GM04504 (cell line): ENCODE measurements at places on chromosomes 2 and 18.

DNA sequence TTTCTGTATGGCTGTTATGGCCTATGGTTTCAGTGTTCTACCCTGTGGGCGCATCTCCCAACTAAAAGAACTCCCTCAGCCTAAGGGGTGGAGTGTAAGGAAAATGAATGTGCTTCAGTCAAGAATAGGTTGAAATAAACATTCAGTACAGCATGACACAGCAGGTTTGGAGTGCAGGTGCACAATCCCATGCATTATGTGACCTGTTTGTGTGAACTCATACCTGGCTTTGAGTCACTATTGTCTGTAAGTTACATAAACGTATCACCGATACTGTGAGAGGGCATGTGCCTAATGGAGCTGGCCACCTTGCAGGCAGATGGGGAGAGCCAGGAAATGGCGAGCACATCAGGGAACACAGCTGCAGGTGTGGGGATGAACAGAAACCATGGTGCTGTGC, 216.0 kb downstream of the DSEL start:
- DNase-seq: no peak

- DNase-seq: no peak
These were observed 129.4 kb upstream of the SRD5A2 start for GRCh38 chr2:31710121-31710520.

DNA sequence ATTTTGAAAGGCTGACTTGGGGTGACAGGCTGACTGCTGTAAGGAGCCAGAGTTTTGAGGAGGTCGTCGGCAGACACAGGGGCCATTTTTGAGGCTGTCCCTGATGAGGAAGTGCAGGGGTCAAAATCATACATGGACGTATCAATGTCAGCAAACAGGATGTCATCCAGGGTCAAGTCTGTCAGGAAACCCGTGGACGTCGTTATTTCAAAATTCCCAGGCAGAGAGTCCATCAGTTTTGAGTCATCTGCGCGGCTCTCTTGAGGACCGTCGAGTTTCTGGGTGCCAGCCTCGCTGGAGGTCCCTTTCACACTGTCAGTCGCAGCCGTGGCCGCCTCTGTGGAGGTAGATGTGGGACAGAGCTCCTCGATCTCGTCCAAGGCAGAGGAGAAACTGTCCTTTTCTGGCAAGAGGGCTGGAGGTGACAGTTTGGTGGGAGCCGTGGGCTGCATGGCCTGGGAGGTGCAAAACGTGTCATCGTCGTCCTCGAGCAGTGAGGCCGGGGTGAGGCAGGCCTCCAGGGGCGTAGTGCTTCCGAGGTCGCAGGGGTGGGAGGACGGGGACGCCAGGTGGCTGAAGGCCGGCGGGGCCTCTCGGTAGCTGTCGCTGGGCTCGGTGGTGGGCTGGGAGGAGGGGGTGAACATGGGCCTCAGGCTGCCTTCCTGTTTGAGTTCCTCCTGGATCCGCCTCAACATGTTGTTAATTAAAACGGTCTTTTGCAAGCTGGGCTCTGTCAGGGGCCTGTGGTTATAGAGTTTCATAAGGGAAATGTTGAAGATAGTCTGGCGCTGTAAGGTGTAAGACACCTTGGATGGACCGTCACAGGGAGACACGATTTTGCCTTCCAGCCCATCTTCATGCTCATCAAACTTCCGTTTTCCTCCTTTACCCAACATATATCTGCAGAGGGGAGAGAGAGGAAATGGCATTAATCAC, 17.5 kb downstream of the SERTAD2 start:
- no peak for DNase-seq

DNA sequence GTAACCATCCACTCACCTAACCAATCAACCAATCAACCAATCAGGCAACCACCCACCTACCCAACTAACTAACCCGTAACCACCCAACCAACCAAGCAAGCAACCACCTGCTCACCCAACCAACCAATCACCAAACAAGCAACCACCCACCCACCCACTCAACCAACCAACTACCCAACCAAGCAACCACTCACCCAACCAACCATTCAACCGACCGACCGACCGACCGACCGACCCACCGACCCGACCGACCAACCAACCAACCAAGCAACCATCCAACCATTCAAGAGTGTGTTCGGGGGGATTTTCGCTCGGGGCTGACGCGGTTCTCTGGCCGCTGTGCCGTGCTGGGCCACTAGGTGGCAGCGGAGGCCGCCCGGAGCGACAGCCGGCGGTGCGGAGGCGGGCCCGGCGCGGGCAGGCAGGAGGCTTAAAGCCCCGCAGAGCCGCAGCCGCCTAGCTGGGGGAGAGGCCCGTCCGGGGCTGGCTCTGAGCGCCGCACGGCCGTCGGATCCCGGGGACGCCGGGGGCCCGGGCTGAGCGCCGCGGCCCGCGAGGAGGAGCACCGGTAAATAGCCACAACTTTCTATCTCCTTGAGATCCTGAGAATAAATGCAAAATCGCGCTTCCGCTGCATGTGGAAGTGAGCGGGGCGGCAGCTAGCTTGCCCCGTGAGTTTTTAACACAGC, at the start of gene MC5R:
TSS of gene MC5R (plus strand) at position 443 of the 689 bp plus-strand sequence. CDS start 1,617 bp downstream, outside the sequence.
- DNase-seq: no peak

DNA sequence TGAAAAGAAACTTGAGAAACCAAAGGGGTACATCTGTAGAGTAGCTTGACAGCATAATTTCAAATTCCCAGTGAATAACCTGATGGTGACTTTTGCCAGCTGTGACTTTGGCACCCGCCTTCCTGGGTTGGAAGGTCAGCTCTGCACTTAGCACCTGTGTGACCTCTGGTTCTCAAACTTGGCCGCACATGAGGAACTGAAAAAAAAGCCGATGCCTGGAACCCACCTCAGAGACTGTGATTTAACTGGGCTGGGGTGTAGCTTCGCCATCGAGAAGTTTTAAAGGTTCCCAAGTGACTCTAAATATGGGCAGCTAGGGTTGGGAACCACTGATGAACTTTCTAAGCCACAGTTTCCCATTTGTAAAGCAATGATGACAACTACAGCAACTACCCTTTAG, 6.5 kb downstream of the EFEMP1 start:
- no peak for DNase-seq

DNA sequence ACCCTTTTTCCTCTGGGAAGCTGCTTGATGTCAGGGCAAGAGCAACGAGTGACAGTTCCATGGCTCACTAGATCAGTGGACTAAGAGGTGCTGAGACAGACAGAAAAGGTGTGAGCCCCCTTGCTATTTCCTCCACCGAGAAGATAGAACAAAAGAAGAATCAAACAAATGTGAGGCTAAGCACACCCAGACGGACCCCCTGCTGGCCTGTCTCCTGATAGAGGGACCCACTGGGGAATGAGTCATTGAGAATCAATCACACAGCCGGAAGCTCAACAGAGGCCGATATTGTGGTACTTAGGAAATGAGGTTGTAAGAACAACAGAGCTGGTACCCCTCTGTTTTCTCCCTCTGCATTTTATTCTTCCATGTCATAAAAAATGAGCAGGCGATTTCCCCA, 89.8 kb upstream of the TEX51 start:
- no peak for DNase-seq

- DNase-seq: no peak
These were observed at the start of gene KRTCAP3 for GRCh38 chr2:27441958-27442919. Gene KRTCAP3, plus strand, starts transcription at chr2:27442381. Its CDS starts 32 bp downstream, at chr2:27442413.

DNA sequence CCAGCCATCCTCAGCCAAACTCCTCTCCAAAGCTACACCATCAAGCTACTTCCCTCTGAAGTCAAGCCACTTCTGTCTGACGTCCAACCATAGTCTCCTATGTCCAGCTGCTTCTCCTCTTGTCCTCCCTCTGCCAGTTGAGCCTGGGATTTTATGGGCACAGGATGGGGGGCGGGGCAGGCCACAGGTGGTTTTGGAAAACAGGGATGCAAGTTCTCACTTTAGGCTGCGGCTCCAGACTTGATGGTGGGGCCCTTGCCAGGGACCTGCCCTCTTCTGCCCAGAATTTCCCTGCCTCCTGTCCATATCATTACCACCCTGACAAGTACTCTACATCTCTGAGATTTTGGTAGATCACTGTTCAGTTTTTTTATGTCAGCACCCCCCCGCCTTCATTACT, 41.6 kb downstream of the TEX51 start:
- DNase-seq: no peak

DNA sequence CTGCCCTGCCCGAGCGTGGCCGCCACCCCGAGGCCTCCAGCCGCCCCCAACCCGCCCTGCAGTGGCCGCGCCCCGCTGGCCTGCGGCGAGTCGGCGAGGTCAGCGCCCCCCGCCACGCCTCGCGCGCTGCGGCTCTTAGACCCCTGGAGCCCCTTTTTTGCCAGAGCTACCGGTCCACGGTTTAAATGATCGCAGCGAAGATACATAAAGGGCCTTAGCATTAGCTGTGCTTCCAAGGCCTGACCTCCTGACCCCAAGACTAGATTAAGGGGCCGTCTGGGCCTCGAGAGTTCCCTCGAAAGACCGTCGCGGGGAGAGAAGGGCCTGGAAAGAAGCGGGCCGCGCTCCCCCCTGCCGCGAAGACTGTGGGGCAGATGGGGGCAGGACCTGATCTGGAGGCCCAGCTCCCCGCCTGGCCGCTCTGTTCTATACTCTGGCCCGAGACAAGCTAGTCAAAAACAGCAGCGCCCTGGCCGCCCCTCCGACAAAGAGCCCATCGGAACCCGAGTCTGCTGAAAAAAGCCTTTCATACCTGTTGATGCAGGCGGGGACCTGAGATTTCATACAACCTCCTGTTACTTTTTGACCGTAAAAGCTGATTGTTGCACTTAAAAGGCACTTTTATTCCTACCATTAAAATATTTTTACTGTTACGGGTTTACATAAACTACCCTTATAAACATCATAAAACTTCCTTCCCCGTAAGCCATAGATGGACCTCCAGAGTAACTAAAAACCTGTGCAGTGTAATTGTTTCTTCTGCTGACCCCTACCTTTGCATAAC, 68.7 kb upstream of the PSMD14 start:
- no peak for DNase-seq

GRCh38 chr2:54579682-54580620, 123.8 kb downstream of the SPTBN1 start:
- DNase-seq: no peak

- DNase-seq: peak; percentile 24
These were observed 925 bp downstream of the SESTD1 start for GRCh38 chr2:179263446-179264367.

GRCh38 chr2:241863536-241863954, 4.9 kb upstream of the PDCD1 start:
- DNase-seq: no peak

DNA sequence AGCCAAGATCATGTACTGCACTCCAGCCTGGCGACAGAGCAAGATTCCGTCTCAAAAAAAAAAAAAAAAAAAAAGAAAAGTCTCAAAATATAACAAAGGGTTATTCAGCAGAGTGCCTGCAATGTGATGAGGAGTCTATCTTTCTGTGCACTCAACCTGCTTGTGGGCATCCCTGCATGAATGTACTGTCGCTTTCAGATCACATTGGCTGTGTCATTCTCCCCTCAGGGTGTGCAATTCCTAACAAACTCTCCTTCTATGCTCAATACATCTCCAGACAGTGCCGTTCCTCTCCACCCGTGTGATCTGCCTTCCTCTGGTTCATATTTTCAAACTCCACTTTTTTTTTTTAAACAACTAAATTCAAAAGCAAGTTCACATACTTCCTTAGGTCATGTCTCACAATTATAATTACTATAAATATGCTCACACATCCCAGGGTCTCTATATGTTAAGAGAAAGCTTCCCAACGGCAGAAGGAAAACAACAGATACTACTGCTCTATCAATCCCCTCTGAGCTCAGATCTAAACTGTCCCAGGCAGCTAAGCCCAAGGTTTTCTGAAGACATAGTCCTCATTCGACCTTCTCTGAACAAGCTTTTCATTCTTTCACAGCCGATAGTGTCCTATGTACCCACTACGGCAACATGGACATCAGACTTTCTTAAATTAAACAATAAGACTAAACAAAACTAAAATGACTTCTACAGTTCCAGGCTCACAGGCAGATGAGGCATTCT, 35.2 kb downstream of the PTMA start:
- no peak for DNase-seq

DNA sequence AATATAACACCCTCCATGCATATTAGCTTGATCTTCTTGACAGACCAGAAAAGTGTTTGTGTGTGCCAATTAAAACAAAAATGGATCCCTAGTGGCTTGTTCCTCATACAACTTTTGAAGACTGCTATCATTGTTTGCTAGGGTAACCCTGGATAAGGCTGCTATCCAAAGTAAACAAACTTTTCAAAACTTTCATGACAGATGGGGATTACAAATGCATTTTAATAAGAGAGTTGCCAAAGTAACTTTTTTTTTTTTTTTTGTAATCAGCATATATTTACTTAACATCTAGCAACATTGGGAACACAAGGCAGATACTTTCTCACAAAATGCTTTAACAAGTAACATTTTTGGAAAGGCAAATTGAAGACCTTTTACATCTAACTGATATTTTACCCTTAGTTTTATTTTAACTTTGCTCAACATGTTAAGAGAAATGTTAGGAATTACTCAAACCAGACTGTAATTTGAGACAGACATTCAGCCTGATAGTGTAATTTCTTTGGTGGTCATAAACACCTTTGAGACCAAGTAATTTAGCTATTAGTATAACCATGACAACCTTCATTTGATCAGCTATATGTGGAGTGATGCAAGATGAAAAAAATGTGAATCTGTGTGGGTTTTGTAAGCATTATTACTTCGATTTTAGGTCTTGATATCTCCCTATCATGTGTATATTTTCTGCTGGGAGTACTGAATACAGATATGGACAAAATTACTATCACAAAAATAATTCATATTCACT, 300.9 kb downstream of the ARHGAP15 start:
- DNase-seq: no peak

- DNase-seq: no peak
These were observed 69.7 kb downstream of the DCC start for GRCh38 chr18:52409727-52410126.

- DNase-seq: peak; percentile 44
These were observed 78.4 kb downstream of the CLHC1 start for GRCh38 chr2:55153584-55154299.

DNA sequence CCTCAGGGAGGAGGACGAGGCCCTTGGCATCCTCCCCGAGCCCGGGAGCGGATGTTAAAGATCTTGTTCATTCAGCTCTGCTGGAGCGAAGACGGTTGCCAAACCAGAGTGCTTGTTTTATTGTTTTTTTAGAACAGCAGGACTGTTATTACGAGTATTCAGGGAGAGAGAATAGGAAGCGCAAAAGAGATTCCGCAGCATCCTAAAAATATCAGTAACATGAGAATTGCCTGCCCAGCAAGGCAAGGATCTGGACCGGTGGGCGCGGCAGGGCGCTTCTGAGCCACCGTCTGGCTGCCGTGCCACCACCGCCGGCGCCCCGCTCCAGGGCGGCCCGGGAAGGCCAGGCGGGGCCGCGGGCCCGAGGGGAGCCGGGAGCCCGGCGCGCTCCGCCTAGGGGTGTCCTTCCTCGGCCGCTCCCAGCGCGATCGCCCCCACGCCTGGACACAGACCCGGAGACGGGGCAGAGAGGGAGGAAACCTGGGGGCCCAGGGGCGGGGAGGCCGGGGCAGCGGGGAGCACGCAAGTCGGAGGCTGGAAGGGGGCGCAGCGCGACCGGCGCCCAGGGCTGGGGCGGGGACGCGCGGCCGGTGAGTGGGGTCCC, 843 bp downstream of the CYS1 start:
- DNase-seq: peak; percentile 55
